Hematopoietic multipotent progenitor cell treated with erythropoietin and hydrocortisone succinate and interleukin-3 and kit ligand, for 6 days (in vitro differentiated cells): ENCODE measurements at places on chromosomes 11 and 22.

- DNase-seq, result peak; percentile 90
Observed at GRCh38 chr11:33970984-33971466, 79.1 kb upstream of the LMO2 start.

DNA sequence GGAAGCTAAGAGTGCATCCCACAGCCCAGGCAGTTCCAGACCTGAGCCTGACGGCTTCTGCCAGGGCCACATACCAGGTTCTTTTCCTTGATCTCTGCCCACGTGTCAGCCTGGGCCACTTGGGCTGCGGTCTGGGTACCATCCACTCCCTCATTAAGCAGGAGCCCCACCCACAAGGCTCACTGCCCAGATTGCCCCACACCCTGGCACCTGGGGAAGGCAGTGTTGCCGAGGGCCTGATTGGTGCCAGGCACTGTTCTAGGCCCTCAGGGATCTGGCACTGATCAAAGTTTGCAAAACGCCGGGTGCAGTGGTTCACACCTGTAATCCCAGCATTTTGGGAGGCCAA, 15.4 kb downstream of the GGA1 start:
- no peak for DNase-seq

GRCh38 chr11:127071606-127072005, 71.0 kb upstream of the KIRREL3 start:
- DNase-seq, result no peak

- no peak for DNase-seq
Observed at GRCh38 chr11:43925063-43925931, 17.1 kb upstream of the C11orf96 start.

DNA sequence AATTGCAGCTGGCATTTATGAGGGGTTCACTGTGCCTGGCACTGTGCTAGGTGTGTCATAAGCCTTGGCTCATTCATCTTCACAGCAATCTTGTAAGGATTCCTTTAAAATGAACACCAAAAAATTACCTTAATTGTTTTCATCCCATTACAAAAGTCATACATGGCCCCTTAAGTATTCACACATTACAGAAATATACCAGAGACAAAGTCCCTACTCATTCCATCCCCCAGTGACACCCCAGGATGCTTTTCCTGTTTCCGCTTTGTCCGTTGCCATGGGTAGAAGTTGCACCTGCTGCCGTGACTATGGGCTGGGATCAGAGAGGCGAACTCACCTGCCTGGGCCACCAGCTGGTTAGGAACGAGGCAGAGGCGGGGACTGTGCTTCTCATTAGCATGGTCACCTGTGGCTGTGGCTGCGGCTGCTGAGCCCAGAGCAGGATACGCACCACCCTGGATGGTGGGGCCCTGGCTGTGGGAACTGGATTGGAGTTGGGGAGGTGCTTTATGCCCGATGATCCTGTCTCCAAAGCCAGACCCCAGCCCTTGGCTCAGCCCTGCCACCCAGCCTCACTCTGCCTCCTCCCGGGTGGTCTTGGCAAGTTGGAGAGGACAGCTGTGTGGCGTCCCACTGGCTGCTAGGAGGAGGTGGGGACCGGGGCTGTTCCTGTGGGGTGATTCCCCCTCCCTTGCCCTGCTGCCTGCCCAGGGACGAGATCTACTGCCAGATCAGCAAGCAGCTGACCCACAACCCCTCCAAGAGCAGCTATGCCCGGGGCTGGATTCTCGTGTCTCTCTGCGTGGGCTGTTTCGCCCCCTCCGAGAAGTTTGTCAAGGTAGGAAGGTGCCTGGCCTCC, 60.8 kb downstream of the MYO7A start:
- DNase-seq, result no peak

GRCh38 chr11:132030896-132031295, 660.5 kb downstream of the NTM start:
- no peak for DNase-seq

- DNase-seq, result no peak
Observed at GRCh38 chr11:45651156-45651555, 14.3 kb downstream of the CHST1 start.

DNA sequence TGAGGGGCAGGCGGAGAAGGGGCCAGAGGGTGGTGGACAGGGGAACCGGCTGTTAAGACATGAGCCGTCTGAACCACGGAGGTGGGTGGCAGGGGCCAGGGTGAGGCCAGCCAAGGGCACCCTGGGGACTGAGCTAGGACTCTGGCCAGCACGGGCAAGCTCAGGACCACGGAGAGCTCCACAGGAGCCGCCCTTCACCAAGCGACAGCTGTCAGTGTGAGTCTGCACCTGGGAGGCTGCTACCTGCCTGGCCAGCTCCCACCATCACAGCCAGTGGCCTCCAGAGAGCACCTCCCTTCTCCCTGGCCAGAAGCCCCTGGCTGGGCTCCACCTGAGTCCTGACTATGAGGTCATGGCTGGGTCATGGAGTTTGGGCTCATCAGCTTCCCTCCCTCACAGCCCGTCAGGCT, 21.6 kb downstream of the MGAT3 start:
- DNase-seq, result no peak

DNA sequence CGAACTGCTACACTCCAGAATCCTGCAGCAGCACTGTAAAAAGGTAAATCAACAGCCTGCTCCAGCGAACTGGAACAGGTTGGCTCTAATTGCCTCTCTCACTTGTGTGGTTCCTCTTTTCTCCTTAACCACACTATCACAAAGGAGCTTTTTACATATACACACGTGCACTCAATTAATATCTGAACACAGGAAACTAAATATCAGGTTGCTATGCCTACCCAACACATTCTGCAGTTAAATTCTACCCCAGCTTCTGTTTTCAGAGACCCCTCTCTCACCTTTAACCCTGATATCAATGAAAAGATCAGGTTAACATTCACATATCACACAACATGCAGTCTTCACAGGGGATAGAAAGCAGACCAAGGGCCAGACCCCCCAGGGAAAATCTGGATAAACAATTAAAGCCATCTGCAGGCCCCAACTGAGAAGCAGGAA, 11.0 kb downstream of the RBFOX2 start:
- DNase-seq, result peak; percentile 57

- DNase-seq, result no peak
Observed at GRCh38 chr11:8833568-8834315, 77.2 kb upstream of the AKIP1 start.

DNA sequence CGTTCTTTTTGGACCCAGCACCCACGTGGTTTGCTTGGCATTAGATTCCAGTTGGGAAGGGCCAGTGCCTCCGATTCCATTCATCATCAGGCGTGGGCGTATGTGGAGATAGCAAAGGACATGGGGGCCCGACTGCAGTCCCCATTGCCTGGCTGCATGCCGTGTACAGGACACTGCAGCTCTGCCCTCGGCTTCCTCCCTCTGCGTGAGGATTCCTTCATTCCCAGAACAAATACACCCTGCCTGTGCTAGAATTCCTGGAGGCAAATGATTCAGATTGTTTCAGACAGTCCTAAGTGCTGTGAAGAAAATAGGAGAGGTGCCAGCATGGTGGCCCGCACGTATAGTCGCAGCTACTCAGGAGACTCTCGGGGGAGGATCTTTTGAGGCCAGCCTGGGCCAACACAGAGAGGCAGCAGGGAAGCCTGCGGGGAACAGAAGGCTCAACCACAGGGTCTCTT, 15.4 kb downstream of the DERL3 start:
- DNase-seq, result no peak

DNA sequence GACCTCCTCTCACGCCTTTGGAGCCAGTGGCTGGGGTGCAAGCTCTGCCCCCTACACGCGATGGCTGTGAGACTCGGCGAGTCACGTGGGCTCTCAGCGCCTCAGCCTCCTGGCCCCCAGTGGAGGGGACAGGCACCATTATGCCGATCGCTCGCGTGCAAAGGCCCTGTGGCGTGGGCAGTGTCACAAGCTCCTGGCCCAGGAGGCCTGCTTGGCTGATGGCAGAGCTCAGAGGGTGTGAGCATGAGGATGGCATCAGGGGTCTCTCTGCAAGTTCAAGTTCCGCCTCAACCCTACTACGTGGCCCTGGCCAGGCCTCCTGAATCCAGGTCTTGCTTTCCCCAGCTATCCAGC, 90.8 kb upstream of the KCNQ1OT1 start:
- DNase-seq, result no peak

GRCh38 chr11:16295592-16295991, 60.8 kb downstream of the SOX6 start:
- DNase-seq, result no peak

GRCh38 chr11:114090976-114091375, 31.5 kb downstream of the ZBTB16 start:
- no peak for DNase-seq

DNA sequence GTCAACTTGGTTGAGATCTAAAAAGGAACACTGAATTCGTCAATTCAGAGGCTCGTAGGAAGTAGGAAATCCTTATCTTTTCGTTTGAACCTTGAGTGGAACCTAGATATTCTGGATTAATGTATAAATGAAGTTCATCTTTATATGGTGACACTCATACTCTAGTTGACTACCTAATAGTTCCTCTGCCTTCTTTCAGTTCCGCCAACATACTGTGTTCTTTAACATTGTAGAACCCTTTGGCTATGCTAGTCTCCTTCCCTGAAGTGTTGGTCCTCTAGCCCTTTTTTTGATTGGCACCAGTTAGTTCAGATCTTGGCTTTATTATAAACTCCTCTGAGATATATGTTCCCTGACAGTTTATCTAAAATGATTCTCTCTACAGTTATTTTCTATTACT, 1.5 kb downstream of the ATM start:
- DNase-seq, result no peak

DNA sequence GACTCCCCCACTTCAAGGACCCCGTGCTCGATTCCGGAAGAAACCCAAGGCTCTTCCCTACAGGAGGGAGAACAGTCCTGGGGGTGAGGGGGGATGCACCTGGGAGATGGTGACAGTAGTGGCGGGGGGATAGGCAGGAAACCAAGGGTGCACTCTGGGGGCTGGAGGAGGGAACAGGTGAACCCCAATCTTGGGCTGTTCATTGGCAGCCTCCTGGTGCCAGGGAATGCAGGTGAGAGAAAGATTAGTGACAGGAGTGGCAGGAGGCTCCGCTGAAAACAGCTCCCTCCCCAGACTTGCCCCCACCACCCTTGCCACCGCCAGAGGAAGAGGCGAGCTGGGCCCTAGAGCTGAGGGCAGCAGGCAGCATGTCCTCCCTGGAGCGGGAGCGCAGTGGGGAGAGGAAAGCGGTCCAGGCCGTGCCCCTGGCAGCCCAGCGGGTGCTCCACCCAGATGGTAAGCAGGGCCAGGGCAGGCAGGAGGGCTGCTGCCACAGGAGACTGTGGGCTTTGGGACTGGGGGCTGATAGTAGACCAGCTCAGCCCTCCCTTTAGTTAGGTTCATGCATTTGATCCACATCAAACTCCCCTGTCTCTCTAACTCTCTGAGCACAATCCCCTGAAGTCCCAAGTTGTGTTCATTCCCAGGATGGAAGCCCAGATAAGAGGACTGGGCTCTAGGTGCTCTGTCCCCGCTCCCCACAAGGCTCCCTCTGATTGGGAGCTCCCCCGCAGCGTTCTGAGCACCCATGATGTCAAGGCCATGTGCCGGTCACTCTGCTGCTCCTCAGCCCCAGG, 14.5 kb downstream of the ROBO3 start:
- no peak for DNase-seq

DNA sequence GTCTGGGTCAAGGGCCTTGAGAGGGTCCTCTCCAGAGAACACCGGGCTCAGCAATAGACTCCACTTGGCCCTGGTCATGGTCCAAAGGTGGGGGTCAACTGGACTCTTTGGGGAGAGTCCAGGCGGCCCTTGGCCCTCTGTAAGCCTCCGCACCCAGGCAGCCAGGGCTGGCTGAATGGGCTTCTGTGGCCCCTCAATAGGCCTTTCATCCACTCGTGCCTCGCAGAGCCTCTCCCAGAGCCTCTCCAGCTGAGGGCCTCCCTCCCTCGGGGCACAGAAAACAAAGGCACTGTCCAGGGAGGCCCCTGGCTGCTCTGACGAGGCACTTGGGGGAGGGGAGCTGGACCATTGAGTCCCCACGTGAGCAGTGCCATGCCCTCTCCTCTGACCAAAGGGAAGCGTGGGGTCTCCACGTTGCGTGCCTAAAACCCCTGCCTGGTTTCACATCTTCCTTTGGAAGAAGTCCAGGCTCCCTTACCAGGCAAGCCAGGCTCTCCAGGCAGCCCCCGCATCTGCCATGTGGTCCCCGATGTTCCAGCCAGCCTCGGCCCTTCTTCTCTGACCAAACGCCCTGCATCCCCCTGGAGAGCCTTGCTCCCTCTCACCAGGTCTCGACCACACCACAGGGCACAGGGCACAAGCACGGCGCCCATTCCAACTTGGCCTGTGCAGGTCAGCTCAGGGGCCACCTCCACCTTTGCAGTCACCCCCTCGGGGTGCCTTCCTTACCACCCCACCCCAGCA, 15.5 kb downstream of the KIAA0930 start:
- no peak for DNase-seq

DNA sequence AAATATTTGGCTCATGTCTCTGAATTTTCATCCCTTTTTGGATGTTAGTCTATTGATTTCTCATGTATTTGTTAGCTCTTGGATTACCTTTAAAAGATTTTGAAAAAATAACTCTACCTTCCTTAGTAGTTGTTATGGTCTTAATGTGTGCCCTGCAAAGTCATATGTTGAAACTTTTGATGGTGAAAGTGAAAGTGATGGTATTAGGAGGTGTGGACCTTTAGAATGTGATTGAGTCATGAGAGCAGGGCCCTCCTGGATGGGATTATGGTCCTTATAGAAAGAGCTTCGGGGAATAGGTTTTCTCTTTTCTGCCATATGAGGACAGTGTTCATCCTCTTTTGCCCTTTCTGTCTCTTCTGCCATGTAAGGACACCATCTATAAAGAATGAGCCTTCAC, 33.6 kb upstream of the MPPED2 start:
- no peak for DNase-seq

GRCh38 chr11:117786135-117786870, 10.7 kb downstream of the DSCAML1 start:
- no peak for DNase-seq

- no peak for DNase-seq
Observed at GRCh38 chr22:27153386-27153785, 496.0 kb downstream of the MIAT start.

- DNase-seq, result no peak
Observed at GRCh38 chr11:72899238-72899637, 85.0 kb downstream of the ATG16L2 start.

DNA sequence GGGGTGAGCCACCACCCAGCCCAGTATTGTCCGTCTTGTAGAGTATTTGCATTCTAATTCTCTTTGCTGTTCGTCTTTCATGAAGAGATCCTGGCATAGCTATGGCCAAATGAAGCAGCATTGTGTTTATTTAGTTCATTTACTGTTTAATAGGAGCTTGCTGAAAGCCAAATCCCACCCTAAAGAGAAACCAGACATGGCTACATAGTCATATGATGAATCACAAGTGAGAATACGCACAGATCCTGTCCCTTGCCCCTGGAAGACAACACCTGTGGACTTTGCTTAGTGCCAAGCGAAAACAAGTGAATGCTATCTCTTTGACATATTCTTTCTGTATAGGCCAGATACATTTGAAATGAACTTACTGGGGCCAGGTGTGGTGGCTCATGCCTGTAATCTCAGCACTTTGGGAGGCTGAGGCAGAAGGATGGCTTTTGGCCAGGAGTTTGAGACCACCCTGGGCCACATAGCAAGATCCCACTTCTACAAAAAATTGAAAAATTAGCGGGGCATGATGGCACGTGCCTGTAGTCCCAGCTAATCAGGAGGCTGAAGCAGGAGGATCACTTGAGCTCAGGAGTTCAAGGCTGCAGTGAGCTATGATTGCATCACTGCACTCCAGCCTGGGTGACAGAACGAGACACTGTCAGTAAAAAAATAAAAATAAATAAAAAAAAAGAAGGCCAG, 5.1 kb upstream of the ARFGAP3 start:
- DNase-seq, result no peak
